ENCODE measurements at places on chromosomes 2 and 18.
A peak's percentile ranks its signal among the peaks of the same experiment; 100 is the strongest.

- DNase-seq = no peak
Measured at GRCh38 chr2:131042148-131042775, 51.0 kb downstream of the FAM168B start.

DNA sequence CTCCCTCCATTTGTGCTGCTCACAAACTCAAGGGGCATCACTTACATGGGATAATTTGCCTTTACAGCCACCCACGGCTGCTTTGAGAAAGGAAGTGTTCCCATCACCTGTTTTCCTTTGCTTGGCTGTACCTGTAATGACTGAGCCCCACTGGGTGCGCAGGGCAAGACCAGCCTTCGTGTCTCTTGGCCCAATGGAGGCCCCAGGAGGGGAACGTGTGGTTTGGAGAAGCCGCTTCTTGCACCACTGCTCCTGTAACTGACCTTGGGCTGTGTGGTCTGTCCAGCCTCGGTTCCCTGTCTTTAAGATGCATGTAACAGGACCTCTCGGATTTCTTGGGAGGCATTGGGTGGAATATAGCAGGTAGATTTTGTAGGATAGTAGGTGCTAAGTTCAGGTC lies 41.1 kb downstream of the LDLRAD4 start:
- no peak for DNase-seq

DNA sequence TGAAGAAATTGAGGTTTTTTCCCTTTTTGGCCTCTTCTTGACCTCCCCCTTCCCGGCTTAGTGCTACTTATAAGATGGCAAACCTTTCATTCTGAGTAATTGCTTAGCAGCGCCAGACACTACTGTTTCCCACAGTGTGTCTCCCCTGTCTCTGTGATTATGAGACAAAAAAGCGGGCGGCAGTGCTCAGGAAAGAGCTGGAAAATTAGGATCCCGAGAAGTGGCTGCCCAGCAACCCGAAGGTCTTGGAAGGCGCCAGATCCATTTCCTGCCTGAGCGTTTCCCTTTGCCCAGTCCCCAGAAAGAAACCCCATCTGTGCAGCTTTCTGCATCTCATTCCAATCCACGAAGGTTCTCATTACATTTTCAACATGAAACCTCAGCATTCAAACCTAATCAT lies 191.9 kb upstream of the APCDD1 start:
- no peak for DNase-seq

GRCh38 chr2:165872101-165872791 lies 78.2 kb upstream of the GALNT3 start:
- DNase-seq = no peak

- DNase-seq = no peak
Measured at GRCh38 chr2:130799295-130799694, 37.4 kb upstream of the ARHGEF4 start.

GRCh38 chr18:61743775-61744531 lies 148.9 kb downstream of the RNF152 start:
- DNase-seq = no peak

GRCh38 chr2:196079052-196079451 lies 10.4 kb upstream of the DNAH7 start:
- DNase-seq = no peak

DNA sequence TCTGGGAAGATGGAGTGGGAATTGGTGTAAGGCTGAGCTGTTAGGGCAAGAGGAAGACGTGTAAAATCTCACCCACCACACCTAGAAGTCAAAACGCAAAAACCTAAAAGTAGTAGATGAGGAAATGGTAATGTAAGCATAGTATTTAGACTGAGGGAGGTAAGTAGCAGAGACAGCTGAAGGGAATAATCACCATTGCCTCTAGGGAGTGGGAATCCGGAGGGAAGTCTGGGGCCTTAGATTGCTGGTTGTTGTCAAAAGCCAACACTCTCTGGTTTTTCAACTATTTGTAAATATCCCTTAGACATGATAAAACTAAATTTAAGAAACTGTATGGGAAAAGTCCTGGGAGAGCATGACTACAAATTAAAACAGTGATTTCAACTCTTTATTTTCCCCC lies 28.7 kb upstream of the MYCN start:
- DNase-seq = no peak

DNA sequence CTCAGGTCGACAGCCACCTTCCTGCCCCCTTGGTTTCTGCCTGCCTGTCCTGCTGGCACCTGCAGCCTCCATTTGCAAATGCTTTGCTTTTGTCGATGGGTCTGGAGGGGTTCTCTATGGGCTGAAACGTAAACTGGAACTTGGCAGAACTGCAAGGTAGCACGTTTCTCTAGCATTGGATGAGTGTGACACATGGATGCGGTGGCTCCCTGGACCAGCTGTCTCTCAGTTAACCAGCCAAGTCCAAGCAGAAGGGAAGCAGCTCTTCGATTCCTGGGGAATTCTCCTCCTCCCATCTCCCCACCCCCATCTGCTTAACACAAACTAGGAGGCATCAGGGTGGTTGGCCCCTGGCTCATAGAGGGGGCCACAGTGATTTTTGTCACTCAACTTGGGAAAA lies 57.3 kb downstream of the ITGB1BP1 start:
- DNase-seq = no peak

DNA sequence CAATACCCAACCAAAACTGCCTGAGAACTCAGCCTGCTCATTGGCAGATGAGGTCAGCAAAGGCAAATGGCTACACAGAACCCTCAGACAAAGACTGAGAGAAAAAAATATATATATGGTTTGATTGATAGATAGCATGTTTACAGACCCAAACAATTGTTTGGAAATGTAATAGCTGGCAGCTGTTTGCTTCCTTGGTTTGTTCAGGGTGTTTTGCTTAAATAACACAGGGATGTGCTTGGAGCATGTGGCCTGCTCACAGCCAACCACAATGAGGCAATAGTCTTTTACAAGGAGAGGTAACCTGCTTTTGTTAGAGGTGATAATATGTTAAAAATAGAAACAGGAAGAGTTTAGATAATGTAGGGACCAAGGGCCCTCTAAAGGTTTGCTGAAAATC lies 84.5 kb downstream of the PDK1 start:
- peak; percentile 30 for DNase-seq

DNA sequence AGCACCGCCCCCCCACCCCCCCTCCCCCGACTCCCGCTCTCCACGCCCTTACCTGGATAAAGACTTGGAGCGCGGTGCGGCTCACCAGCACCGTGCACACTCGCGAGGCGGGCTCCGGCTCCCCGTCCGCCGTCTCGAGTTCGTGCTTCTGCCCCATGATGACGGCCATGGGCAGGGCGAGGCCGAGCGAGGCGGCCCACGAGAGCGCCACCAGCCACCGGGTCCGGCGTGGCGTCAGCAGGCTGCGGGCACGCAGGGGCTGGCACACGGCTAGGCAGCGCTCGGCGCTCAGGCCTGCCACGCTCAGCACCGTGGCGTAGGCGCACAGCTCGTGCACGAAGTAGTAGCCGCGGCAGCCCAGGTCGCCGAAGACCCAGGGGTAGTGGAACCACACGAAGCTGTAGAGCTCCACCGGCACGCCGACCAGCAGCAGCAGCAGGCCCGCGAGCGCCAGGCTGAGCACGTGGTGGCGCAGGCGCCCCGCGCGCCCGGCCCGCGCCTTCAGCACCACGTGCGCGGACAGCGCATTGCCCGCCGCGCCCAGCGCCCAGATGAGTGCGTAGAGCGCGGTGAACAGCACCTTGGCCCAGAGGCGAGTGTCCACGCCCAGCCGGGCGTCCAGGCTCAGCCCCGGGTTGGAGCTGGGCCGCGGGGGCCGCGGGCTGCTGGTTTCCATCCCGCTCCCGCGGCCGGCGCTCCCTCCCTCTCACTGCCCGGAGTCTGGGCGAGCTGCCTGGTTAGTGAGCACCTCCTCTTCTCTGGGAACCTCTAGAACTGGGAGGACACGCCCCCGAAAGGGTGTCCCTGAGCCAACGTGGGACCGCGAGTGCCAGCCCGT lies at the start of gene NTSR2:
Gene NTSR2, minus strand, starts transcription at position 742 of the 838 bp plus-strand sequence. Its CDS starts 66 bp downstream, at position 676.
- DNase-seq = no peak

- no peak for DNase-seq
Measured at GRCh38 chr2:12318427-12319057, 398.2 kb upstream of the TRIB2 start.

DNA sequence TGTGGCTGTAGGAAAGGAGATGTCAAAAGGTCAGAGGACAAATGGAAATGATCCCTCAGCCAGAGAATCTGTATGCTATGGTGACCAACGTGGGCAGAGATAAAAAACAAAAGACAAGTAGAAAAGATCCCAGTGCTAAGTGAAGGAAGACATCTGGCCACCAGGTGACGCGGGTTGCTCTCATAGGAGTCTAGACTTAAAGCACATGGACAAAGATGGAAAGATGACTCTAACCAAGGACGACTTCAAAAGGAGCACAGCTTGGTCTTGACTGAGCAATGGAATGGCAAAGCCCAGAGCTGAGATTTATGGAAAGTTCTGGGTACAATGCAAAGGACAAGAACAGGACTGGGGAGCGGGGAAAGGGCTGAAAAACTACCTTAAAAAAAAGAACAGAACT lies 96.8 kb downstream of the CLIP4 start:
- DNase-seq = no peak

- DNase-seq = peak; percentile 98
Measured at GRCh38 chr18:34352385-34353163, 127.9 kb upstream of the NOL4 start.

DNA sequence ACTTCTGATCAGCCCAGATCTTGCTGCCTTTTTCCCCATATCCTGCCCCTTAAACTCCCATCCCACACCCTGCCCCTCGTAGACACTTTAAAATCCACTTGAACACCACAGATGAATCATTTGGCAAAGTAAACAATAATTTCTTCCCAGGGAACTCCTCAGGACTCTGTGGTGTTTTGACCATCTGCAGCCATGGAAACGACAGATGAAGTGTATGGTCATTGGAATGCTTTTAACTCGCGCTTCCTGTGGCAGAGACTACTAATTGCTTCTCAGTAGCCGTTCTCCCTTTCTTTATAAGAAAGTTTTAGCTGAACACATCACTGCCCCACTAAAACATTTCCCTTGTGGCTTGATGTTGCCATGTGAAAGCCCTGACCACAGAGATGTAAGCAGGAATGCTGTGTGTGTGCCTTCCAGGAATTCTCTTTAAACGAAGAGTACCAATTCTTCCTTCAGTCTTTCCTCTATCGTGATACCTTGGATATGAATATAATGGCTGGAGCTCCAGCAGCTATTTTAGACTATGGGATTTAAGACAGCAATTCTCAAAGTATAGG lies 92.7 kb upstream of the PARD3B start:
- DNase-seq = no peak

GRCh38 chr18:34942975-34943374 lies 98.2 kb upstream of the MAPRE2 start:
- no peak for DNase-seq

DNA sequence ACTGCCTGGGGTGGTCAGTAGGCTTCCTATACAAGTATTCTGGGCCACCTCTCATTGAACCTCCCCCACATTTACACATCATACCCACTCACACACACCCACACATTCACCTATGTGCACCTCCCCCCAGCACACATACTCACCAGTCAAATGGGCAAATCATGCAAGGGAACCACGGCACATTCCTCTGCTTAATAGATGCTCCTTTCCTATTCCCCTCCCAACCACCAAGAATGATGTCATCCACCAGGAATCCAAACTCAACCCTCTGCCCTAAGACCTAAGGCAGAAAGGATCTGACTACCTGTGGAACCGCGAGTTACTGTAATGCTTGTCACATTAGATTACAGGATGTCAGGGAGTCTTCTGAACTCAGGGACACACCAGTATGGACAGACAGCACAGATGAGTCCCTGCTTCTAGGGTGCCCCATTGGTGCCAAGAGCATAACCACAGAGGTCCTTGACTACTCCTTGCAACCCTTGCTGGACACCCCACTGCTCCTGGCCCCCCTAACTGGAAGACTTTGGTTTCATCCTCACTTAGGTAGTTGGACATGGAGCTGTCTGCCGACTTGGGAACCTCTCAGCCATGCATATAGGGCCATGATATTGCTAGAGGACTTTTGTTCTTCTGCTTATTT lies 21.5 kb upstream of the CAB39 start:
- DNase-seq = no peak

GRCh38 chr2:136242687-136243277 lies 124.8 kb upstream of the CXCR4 start:
- DNase-seq = no peak

- no peak for DNase-seq
Measured at GRCh38 chr2:185316383-185316782, 422.2 kb upstream of the FSIP2 start.

GRCh38 chr2:16189836-16190160 lies 249.4 kb downstream of the MYCN start:
- no peak for DNase-seq

DNA sequence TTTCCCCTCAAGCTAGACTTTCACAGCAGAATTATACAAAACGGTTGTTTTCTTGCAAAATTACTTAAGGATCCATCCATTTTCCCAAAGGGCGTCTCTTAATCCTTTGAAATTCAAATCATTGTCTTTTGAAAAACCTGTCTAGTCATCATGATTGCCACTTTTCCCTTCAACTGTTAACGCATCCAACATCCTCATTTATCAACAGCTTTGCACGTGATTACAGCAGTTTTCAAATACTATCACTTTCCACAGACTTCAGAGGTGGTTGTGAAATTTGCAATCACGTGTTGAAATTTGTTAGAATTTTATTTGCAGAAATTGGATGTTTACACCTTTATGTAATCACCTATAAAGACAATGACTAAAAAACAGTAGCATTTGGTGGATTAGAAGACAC lies 304.4 kb upstream of the SLC39A10 start:
- no peak for DNase-seq

- no peak for DNase-seq
Measured at GRCh38 chr2:2869553-2869952, 508.1 kb downstream of the EIPR1 start.

GRCh38 chr2:214005337-214005736 lies 405.5 kb upstream of the VWC2L start:
- no peak for DNase-seq

DNA sequence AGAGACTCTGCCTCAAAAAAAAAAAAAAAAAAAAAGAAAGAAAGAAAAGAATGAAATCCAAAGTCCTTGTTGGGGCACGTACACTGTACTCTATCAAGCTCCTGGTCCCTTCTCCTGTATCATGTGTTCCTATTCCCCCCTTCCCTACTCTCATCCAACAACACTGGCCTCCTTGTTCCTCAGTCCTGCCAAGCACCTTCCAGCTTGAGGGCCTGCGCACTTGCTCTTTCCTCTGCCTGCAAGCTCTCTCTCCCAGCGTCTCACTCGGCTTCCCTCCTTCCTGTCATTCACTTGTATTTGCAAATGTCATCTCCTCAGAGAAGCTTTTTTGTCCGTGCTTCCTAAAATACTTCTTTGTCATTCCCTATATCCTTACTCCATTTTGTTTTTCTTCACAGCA lies 10.8 kb upstream of the KIF3C start:
- DNase-seq = no peak

DNA sequence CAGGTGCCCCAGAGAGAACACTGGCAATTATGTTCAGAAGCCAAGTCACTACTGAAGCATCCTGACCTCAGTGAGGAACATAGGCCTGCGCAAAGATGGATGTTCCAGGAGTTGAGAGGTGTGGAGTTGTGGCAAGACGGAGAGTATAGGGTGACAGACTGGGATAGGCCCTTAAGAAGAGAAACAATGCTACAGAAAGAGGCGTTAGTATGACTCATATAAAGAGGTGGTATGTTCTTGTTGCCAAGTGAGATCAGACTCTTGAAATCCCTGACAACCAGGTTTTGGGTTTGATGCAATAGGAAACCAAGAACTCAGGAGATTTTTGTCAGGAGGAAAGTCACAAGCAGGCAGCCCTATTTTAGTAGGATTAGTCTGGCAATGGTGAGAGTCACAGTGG lies 185.6 kb downstream of the RIT2 start:
- no peak for DNase-seq

- DNase-seq = no peak
Measured at GRCh38 chr2:8520791-8521344, 161.0 kb upstream of the ID2 start.

GRCh38 chr2:185202945-185203528 lies 535.6 kb upstream of the FSIP2 start:
- DNase-seq = no peak
